ENCODE measurements at places on chromosomes 7 and 10. TPM values are rescaled to one million over a fixed set of nuclear protein-coding genes. Genes with fewer than 3 reads are reported as not detected.

- peak; percentile 47 for DNase-seq
These were observed 577 bp upstream of the DDX21 start for GRCh38 chr10:68955355-68955831.

GRCh38 chr10:944034-944831 lies 12.7 kb upstream of the LARP4B start:
- DNase-seq = no peak

GRCh38 chr7:158564663-158565035 lies 23.0 kb downstream of the PTPRN2 start:
- DNase-seq = no peak

The PLPP4 gene
- total RNA-seq = 0.31 TPM

The PROSER2 gene
- total RNA-seq = 5.6 TPM

GRCh38 chr7:767580-767940 lies 40.5 kb upstream of the PRKAR1B start:
- no peak for DNase-seq

The ITIH5 gene
- total RNA-seq = 2.2 TPM

The ATG9B gene
- 1.2 TPM for total RNA-seq

- peak; percentile 90 for DNase-seq
These were observed 69.4 kb upstream of the OGDHL start for GRCh38 chr10:49831352-49832035.

- DNase-seq = no peak
These were observed 24.2 kb upstream of the SLC29A3 start for GRCh38 chr10:71294856-71295255.

- no peak for DNase-seq
These were observed 1127.3 kb upstream of the AUTS2 start for GRCh38 chr7:68470836-68471435.

The SPDYE6 gene
- total RNA-seq = not detected

DNA sequence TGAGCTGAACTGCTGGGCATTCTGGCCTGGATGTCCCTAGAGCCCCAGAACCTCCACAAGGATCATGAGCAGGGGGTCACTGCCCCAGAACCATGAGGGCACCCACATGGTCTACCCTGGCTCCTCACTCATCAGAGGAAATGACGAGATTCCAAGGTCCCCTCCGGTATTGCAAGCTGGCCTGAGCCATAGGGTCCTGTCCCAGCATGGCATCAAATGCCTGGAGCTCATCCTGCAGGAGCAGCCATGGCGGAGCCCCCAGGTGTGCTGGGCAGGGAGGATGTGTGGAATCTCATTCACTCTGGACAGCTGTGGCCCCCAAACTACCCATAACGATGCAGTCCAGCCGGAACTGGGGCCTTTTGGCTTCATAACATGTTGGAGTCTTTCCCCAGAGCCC lies 66.6 kb upstream of the ANTXRL start:
- DNase-seq = no peak

- DNase-seq = no peak
These were observed 77.6 kb upstream of the PPP1R3A start for GRCh38 chr7:113996405-113996804.

- no peak for DNase-seq
These were observed 31.7 kb downstream of the DYNC1I1 start for GRCh38 chr7:95804052-95804451.

GRCh38 chr10:5043716-5044115 lies 40.1 kb upstream of the AKR1C2 start:
- no peak for DNase-seq

DNA sequence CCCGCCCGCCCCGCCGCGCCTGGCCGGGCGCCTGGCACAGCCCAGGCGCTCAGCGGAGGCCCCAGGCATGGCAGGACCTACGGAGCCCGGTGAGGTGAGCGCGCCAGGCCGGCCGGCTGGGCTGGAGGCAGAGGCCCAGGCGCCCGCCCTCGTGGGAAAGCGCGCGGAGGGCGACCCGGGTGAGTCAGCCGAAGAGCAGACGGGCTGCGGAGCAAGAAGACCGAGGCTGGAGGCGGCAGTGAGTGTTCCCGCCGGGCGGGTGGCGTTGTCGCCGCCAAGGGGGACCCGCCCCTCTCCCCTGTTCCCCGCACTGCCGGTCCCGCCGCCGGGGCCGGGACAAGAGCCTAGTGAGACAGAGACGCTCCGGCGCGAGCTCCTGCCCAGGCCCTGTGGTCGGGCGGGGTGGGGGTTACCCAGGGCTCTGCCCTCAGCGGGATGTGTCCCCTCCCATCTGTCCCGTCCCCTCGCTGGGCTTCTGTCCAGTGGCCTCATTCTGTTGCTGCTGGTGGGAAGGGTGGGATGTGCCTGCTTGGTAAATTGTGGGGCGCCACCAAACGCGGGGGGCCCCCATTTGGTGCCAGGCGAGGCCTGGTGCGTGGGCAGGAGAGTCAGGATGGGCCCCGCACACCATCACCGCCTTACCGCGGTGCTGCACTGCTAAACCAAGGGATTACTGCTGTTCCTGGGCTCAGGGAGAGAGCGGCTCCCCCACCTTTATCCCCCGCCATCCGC lies 17.0 kb upstream of the NODAL start:
- DNase-seq = peak; percentile 63

GRCh38 chr10:14625765-14626525 lies 148.8 kb downstream of the FAM107B start:
- DNase-seq = no peak

The ASB4 gene
- total RNA-seq = not detected

- DNase-seq = peak; percentile 27
These were observed 1.2 kb downstream of the BRAF start for GRCh38 chr7:140923358-140924006.

The CRYGN gene
- 0.59 TPM for total RNA-seq

- no peak for DNase-seq
These were observed 34.2 kb downstream of the C10orf71 start for GRCh38 chr10:49333192-49333591.

The SEMA4G gene
- total RNA-seq = 8.5 TPM

DNA sequence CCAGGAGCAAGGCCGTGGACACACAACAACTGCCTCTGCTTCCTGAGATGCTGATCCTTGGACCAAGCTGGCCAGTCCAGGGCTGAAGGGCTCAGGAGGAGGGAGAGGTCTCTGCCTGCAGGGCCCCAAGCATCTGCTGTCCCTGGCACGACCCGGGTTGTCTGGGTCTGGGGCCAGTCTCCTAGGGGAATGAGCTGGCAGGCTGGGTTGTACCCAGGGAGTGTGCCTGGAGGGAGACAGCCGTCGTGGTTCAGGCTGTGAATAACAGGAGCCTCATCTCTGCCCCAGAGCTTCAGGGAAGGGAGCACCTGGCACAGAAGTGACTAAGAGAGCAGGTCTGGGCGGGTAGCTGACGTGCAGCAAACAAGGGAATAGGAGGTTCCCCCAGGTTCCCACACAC lies 17.9 kb upstream of the SERPINE1 start:
- DNase-seq = no peak

GRCh38 chr7:146864644-146865043 lies 748.0 kb downstream of the CNTNAP2 start:
- peak; percentile 33 for DNase-seq

The PON3 gene
- 2.5 TPM for total RNA-seq

DNA sequence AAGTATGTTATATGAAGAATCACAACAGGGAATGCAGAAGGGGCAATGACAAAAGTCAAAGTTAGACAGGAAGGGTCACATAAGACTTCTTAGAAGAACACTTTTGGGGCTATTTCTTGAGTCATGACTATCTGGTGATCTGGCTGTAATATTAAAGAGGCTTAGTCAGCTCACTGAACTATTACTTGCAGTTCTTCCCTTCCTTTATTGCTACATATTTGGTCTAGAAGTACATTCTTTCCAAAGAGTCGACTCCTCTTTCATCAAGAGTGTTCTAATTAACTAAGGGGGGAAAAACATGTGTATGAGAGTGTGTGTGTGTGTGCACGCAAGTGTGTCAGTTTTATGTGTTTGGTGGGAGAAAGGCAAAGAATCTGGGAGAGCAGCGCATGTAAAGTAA lies 247.3 kb upstream of the LRRTM3 start:
- DNase-seq = no peak

The SFRP5 gene
- total RNA-seq = 5.1 TPM

Data from GM23338 (cell line).